ENCODE measurements at places on chromosomes 7 and 10.

- no peak for DNase-seq
Observed at GRCh38 chr10:130218181-130218641, 82.0 kb downstream of the GLRX3 start.

GRCh38 chr10:24457661-24458318 is 248.9 kb downstream of the KIAA1217 start:
- no peak for DNase-seq

DNA sequence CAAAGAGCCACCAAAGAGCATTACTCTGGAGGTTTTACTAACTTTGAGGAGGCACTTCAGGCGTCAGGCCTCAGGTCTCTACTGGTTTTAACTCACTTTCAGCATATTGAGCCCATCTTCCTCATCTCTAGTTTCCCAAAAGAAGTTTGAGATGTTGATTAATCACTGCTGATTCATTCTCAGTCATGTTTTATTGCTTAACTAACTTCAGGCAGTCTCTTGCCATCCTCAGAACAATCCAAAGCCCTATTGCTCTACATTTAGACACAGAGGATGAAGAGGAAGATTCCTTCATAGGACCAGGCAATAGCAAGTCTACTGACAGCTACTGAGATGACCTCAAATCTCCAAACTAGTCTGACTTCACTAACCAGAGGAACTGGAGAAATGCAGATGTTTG is 39.1 kb upstream of the BET1 start:
- no peak for DNase-seq

DNA sequence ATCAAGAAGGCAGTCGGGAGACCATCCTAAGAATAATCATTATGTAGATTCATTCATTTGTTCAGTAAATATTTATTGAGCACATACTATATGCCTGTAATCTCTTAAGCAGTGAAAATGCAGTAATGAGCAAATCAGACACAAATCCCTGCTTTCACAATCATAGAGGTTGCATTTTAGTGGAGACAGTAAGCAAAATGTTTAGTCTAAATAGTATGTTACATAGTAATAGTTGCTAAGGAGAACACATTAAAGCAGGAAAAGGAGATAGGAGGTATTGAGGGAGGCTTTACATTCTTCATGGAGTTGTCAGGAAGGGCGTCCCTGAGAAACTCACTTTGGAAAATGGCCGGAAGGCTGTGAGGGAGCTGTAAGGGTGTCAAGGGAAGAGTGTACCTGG is 79.9 kb downstream of the CDK14 start:
- no peak for DNase-seq

- no peak for DNase-seq
Observed at GRCh38 chr7:156064971-156065386, 252.7 kb upstream of the SHH start.

DNA sequence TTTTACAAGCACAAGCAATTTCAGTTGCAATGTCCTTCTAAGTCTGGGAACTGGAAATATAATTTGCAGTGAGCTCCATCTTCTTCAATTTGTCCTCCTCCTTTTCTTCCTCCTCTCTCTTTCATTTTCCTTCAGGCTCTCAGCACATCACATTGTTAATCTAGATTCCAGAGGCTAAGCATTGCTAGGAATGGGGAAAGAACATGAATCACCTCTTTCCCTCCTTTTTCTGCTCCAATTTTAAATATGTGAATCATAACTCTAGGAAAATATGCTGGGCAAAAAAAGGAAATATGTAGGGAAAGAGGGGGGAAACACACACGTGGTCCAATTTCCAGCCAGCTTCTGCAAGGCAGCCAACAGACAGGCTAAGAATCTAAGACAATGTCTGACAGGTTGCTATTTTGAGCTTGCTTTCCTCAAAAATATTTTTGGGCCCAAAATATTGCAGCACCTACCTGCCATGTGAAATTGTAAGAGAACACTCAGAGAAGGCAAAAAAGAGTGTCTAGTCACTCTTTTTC is 72.7 kb upstream of the NUPR2 start:
- DNase-seq: no peak

GRCh38 chr7:132603220-132603833 is 27.1 kb upstream of the PLXNA4 start:
- DNase-seq: no peak

DNA sequence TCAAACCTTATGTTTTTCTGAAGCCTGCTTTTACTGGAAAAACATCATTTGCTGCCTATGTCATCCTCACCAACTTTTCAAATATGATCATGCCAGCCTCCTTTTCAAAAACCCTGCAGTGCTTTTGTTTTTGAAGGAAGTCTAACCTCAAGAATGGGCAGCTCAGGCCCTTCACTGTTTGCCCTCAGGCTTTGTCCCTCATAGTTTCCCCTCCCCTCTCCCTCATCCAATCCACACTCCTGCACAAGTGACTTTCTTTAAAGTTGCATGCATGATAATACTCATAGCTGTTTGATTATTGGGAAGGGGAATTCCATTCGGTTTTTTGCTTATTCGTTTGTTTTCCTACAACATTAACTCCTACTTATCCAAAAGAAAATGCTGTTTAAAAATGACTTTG is 219.4 kb downstream of the SEMA3E start:
- no peak for DNase-seq

- no peak for DNase-seq
Observed at GRCh38 chr10:74026428-74027015, 28.6 kb downstream of the VCL start.

DNA sequence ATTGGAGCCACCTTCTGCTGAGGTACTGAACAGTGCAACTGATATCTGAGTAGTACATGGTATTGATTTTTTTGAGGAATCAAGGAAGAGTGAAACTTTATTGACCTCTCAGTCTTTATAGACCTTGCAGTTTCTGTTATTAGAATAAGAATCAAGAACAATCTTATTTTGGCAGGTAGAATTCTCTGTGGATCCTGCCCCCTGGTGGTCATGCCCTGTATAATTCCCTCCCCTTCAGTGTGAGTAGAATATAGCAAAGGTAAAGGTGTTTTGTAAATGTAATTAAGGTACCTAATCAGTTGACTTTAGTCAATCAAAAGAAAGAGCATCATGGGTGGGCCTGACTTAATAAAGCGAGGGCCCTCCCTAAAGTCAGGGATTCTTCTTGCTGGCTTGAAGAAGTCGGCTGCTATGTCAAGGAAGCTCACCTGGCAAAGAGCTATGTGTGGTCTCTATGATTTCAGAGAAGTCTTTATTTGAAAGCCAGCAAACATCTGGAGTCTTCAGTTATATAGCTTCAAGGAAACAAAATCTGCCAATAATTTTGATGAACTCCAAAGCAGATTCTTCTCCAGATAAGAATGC is 142.8 kb downstream of the LSM5 start:
- DNase-seq: no peak

DNA sequence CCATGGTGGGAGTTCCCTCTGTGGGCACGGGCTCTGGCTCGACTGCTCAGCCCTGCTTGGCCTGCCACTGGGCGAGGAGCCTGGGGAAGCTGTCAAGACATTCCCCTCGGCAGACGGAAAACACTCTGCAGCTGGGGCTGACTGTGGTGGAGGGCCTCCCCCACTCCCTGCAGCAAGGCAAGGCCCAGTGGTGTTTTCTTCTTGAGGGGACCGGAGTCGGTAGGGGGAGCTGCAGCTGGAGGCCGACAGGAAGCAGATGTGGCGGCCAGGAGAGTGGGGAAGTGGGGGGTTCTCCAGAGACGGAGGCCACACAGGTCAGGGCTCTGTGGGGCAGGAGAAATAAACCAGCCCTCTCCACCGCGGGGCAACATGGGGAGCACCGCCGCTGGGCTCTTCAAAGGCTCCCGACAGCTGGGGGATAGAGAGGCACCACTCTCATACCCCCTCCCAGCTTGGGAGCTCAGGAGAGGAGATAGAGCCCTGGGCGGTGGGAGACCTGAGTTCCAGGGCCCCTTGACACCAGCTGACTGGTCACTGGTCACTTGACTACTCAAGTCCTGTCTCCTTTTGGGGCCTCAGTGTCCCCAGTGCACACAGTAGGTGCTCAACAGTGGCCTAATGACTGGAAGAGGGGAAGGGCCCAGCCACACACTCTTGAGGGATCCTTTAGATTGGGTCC is 43.4 kb downstream of the PPIF start:
- no peak for DNase-seq

DNA sequence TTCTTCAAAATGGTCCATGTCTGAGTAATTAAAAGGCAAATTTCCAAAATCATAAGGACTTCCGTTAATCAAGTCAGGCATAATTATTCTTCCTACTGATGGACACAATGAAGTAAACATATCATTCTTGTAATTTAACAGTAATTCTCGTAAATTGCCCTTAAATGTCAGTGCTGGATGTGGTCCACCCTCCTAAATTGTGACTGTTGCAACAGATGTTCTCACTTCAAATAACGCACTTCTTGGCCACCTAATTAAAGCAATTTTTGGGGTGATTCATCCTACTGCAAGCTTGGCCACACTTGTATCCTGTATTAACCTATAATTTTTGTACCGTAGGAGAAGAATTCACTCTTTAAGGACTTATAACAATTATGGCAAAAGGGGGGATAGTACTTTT is 1.9 kb downstream of the COL1A2 start:
- DNase-seq: no peak

DNA sequence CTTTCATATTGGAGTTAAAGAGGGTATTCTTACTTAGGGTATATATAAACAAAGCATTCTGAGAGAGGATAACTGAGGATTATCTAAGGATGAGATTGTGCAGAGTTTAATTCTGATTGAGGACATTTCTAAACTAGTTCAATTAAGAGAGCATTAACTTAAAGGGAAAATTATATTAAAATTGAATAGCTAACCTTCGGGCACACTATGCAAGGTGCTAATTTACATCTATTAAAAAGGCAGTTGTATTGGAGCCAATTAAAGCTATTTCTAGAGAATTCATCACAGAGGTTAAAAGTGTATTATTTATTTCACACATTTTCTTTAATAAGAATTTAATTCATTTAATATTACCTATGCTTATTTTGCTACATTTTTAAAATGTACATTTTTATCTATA is 17.0 kb upstream of the PIK3CG start:
- no peak for DNase-seq
